Hematopoietic multipotent progenitor cell treated with erythropoietin and hydrocortisone succinate and interleukin-3 and kit ligand, for 8 days (in vitro differentiated cells): ENCODE measurements at places on chromosomes 4 and X.

DNA sequence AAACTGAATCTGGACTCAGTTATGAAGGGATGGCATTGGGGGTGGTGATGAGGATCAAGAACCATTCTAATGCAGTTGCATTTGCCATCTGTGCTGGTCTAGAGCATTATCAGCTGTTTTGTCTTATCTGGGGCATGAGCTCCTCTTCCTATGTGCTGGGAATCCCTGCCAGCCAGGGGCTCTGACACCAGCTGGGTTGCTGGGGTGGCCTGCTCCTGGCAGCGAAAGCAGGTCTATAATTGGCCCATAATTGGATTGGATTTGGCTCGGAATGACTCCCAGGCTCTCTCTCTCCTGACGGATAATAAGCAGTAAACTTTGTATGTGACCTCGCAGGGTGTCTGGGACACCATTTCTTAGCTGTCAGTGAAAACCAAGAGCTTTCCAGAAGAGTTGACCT, 34.1 kb downstream of the SMPX start:
- no peak for DNase-seq

GRCh38 chrX:119497185-119497584, 28.9 kb downstream of the SLC25A5 start:
- DNase-seq, result no peak

- DNase-seq, result no peak
These were observed 507.7 kb downstream of the ZIC3 start for GRCh38 chrX:138073626-138074025.

GRCh38 chr4:76950956-76951671, 1.6 kb downstream of the SEPTIN11 start:
- DNase-seq, result peak; percentile 17

DNA sequence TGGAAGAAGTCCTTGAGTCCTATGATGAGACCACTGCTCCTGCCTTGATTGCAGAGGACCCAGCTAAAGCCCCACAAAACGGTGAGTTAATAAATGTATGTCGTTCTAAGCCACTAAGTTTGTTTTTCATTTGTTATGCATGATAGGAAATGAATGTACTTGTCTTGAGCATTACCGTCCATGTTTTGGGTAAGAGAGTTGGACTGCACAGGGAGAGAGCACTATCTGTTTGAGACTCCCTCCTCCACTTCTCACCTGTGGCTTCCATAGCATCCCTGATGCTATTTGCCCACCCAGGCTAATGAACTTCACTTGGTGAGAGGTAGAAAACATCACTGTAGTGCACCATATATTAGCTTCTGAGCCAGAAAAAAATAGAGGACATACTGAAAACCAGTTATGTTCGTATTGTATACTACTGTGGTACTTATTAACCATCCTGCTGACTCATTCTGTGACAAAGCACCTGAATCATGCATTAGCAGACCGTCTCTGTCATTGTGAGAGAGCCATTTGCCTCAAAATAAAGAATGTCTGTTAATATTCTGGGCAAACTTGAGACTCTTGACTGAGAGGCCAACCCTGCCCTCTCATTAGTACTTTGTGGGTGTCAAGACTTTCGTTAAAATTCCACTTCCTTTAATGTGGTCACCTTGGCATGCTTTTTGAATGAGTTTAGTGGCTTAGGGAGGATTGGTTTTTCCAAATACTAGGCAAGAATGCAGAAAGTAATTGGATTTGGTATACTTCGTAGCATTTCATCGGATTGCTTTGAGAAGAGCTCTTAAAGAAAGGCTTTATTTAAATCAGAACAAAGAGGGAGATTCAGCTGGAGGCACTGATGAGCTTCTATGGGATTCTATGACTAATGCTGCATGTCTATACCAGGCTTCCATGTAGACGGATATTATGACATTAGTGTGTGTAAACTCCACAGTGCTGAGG, 99.3 kb upstream of the GRPR start:
- no peak for DNase-seq

GRCh38 chr4:89998469-89999011, 103.9 kb downstream of the MMRN1 start:
- DNase-seq, result no peak

GRCh38 chr4:14110407-14110806, 482.9 kb upstream of the BOD1L1 start:
- no peak for DNase-seq
